Stimulated activated CD8-positive, alpha-beta memory T cell treated with anti-CD3 and anti-CD28 coated beads, Interleukin-4, amount 100 ng/mL, for 48 hours (primary cell): ENCODE measurements at places on chromosomes 13 and 19.

DNA sequence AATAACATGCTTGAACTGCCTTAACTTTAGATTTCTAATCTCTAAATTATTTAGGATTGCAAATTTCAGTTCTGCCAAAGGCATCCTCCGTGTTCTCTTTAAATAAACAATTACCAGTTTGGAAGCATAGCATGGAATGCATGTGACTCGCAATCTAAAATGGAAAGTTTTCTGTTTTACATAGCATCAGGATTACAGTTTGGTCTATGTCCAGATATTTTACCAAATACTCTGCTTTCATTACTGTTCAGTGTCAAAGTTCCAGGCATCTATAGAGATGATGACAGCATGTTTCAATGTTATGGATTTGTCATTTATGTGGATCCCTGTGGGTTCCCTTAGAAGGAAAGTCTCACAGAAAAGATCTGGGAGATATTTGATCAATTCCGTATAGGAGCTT is 16.8 kb downstream of the FLT1 start:
- DNase-seq, result no peak

DNA sequence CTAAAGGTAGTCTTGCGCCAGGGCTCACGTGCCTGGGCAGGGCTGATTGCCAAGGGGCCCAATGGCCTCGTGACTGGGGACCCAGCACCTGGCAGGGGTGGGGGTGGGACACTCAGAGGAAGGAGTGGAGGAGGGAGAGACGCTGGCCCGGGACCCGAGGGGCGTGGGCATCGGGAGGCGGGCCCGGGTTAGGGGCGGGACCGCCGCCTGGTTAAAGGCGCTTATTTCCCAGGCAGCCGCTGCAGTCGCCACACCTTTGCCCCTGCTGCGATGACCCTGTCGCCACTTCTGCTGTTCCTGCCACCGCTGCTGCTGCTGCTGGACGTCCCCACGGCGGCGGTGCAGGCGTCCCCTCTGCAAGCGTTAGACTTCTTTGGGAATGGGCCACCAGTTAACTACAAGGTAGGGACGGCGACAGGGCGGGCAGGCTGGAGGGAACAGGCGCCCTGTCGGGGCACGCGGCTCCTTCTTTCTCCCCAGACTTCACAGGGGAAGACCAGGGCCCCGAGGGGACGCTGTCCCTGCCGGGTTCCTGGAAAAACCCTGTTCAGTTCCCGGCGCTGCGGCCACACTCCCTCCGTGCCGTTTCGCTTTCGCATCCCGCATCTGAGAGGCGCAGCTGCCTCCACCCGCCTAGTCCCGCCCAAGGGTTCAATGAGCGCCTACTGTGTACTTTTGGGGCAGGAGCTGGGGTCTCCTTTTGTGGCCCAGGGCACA is at the start of gene IFI30:
TSS of gene IFI30 (plus strand) at position 242 of the 717 bp plus-strand sequence. CDS start at position 271, 29 bp downstream.
- peak; percentile 79 for DNase-seq

DNA sequence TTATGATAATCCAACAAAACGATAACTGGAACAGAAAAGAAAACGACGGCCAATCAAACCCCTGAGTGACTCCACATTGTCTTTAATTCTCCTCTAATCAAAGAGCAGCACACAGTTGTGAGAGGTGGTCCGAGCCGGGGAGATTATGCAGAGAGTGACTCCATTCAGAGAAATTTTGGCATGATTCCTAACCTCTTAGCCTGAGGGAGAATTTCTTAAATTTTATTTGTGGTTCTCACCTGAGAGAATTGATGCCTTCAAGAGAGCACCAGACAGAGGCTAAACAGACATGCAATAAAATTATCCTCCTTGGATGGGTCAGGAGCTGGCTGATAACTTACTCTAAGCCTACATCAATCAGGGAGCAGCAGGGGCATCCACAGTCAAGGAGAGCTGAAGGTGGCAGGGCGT is 310.0 kb upstream of the KLF12 start:
- no peak for DNase-seq

DNA sequence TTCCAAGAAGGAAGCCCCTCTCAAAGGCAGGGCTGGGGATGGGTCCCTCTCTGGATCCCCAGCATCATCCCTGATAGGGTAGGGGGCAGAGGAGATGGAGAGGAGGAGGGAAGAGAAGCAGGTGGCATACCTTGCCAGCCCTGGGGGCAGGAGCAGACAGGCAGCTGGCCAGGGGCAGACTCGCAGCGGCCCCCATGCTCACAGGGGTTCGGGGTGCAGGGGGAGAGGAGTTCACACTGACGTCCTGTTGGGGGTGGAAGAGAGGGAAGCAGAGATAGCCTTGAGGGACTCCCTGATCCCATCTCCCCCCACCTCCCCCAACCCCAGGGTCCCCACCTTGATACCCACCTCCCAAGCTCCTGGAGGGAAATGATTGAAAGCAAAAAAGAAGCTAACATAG is 16.0 kb downstream of the NOTCH3 start:
- DNase-seq, result no peak

GRCh38 chr13:40137400-40137799 is 481.9 kb downstream of the COG6 start:
- DNase-seq, result no peak

GRCh38 chr13:30608364-30608763 is 9.4 kb upstream of the USPL1 start:
- DNase-seq, result no peak

- no peak for DNase-seq
Measured at GRCh38 chr13:95485518-95486144, 66.9 kb upstream of the CLDN10 start.

- DNase-seq, result no peak
Measured at GRCh38 chr19:13957051-13957450, 4.7 kb downstream of the DCAF15 start.

DNA sequence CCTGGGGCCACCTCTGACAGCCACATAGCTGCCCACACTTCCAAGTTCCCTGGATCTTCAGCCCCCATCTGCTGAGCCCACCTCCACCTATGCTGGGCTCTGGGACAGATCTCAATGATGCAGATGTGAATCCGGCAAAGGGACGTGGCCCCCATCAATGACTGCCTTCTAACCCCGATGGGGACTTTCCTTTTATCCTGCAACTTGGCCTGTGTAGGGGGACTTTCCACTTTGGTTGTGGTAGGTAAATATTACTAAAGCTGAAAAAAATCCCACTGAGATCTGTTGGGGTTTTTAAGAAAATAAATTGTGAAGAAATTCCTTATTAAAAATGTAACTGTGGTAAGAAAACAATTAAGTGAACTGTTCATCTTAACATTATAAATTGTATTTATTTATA is 20.8 kb upstream of the ASPDH start:
- no peak for DNase-seq

DNA sequence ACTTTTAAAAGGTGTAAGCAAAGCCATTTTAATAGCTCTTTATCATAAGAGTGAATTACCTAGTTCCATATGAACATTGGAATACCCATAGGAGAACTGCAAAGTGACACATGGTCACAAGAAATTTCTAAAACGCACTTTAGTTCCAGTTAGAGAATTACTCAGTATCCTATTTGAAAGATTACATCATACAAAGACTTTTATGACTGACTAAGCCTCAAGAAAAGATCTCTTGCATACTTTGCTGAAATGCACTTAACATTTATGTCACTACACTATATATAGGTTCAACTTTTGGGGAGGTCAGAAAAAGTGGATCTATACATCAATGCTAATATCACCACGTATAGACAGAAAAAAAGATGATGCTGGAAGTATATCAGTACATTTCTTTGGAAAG is 7.1 kb downstream of the PCDH9 start:
- no peak for DNase-seq
